Osteoblast (primary cell): ENCODE measurements at places on chromosomes 13 and 19. TPM values are rescaled to one million over a fixed set of nuclear protein-coding genes. Genes with fewer than 3 reads are reported as not detected.

DNA sequence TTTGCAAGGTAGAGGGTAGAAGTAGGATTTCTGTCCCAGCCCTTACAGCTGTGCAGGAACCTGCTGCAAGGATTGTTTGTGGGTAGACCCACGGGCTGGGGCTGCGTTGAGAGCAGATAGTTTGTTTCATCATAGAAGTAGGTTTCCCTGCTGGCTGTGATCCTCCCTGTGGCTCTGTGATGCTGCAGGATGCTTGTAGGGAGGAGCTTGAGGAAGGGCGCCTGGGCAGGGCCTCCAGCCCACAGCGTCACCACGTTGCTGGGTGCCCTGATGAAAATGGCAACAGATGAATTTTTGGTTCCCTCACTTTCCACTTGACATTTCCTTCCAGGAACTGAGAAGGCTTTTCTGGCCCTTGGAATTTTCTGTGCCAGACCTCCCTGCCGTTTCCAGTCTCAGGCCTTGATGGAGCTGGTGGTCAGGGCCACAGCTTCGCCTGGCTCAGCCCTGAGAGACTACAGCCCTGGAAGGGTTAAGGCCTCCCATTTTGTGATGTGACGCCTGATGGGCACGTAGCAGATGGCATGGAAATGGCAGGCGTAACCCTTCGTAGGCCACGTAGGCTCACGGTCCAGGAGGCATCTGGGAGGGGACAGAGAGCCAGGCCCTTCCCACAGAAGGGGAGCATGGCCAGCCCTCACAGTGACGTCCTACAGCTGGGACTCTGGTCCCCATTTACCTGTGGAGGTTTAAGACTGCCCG lies 42.2 kb downstream of the GATAD2A start:
- H3K27ac ChIP-seq = no peak overlapping the region
- H3K36me3 ChIP-seq = no peaks in the 10 kb centered on the region
- no peaks in the 10 kb centered on the region for H3K27me3 ChIP-seq
- DNase-seq = no peak

- H3K27ac ChIP-seq = no peak overlapping the region
- no peak overlapping the region for H3K4me3 ChIP-seq
- no peaks in the 10 kb centered on the region for H3K36me3 ChIP-seq
- peaks cover 15% of the 10 kb centered on the region for H3K27me3 ChIP-seq
- peaks cover 4% of the 10 kb centered on the region for H3K4me1 ChIP-seq
These were observed 165.2 kb downstream of the SHISA2 start for GRCh38 chr13:25886438-25887214.

GRCh38 chr19:46603195-46603637 lies 2.1 kb downstream of the CALM3 start:
- H3K4me3 ChIP-seq = peak overlapping the region; percentile 99
- H3K4me1 ChIP-seq = peaks cover 24% of the 10 kb centered on the region
- no peaks in the 10 kb centered on the region for H3K27me3 ChIP-seq
- H3K36me3 ChIP-seq = peaks cover 28% of the 10 kb centered on the region

- H3K4me1 ChIP-seq = no peaks in the 10 kb centered on the region
- no peaks in the 10 kb centered on the region for H3K27me3 ChIP-seq
- H3K4me3 ChIP-seq = no peak overlapping the region
These were observed 964.8 kb downstream of the PCDH9 start for GRCh38 chr13:66265371-66265770.

DNA sequence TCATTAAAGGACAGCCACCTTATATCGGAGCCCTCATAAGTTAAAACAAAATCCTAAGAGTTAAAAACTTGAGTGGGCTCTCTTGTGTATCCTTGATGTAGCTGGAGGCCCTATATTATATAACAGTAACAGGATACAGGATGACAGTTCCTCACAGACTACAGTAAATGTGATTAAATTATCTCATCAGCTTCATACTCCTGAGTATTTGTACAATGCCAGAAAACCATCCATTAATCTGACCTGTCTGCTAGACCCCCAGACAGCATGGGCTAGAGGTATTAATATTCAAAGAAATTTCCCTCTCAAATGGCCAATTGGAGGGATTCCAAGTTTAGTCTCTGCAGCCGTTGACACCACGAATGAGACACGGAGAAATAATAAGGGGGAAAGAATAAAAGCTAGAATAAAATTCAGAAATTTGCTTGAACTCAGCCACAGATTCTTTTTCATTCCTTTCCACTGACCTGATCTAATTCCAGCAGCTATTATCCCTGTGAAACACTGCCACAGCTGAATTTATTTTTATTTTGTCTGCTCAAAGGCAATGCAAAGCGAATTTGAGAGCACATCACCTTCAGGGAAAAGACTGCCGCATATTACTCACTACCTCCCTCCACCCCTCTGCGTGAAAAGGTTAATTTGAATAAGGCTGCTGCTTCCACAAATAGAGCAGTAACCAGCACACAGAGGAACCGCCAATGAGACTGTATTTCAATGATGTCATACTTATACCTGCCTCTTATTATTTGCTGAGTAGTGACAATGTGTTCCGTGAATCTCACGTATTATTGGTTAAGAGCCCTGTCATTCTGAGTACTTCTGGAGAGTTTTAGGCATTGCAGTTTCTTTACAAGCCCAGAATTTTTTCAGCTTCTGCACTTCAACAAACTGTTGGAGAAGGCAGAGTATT lies 155.9 kb upstream of the KLF12 start:
- DNase-seq = peak; percentile 68
- peak overlapping the region; percentile 31 for H3K27ac ChIP-seq
- H3K36me3 ChIP-seq = no peaks in the 10 kb centered on the region
- H3K4me3 ChIP-seq = peak overlapping the region; percentile 30
- peaks cover 29% of the 10 kb centered on the region for H3K4me1 ChIP-seq
- H3K27me3 ChIP-seq = no peaks in the 10 kb centered on the region

- peak; percentile 92 for DNase-seq
- H3K4me3 ChIP-seq = peak overlapping the region; percentile 10
- H3K4me1 ChIP-seq = no peaks in the 10 kb centered on the region
- no peak overlapping the region for H3K27ac ChIP-seq
- H3K36me3 ChIP-seq = no peaks in the 10 kb centered on the region
These were observed 14.5 kb downstream of the PPFIA3 start for GRCh38 chr19:49133621-49134454.

DNA sequence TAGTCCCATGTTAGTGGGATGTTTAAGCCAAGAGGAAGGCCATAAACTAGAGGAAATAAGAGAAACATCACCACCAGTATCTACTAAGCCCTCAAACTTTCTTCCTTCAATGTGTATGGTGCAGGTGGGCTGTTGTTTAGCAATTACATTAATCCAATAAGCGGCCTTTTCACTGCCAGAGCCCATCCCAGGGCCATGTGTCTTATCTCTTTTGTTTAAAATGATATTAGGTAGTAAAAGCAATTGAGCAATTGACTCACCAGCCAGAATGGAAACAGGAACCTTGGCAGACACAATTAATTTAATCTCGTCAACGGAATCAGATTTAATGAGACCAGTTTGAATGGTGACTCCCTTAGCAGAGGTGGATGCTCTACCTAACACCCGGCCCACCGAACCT lies 1503.5 kb downstream of the UQCRFS1 start:
- no peaks in the 10 kb centered on the region for H3K27me3 ChIP-seq
- H3K4me1 ChIP-seq = no peaks in the 10 kb centered on the region
- no peak overlapping the region for H3K4me3 ChIP-seq
- H3K36me3 ChIP-seq = no peaks in the 10 kb centered on the region
- DNase-seq = no peak

- H3K27me3 ChIP-seq = no peaks in the 10 kb centered on the region
- H3K4me1 ChIP-seq = peaks cover 24% of the 10 kb centered on the region
- H3K36me3 ChIP-seq = no peaks in the 10 kb centered on the region
- peak; percentile 97 for DNase-seq
- H3K4me3 ChIP-seq = no peak overlapping the region
These were observed 198.4 kb downstream of the COL4A1 start for GRCh38 chr13:110108348-110109139.

GRCh38 chr13:99040536-99041131 lies 62.8 kb upstream of the DOCK9 start:
- H3K36me3 ChIP-seq = no peaks in the 10 kb centered on the region
- no peak overlapping the region for H3K4me3 ChIP-seq
- no peaks in the 10 kb centered on the region for H3K27me3 ChIP-seq
- DNase-seq = no peak

DNA sequence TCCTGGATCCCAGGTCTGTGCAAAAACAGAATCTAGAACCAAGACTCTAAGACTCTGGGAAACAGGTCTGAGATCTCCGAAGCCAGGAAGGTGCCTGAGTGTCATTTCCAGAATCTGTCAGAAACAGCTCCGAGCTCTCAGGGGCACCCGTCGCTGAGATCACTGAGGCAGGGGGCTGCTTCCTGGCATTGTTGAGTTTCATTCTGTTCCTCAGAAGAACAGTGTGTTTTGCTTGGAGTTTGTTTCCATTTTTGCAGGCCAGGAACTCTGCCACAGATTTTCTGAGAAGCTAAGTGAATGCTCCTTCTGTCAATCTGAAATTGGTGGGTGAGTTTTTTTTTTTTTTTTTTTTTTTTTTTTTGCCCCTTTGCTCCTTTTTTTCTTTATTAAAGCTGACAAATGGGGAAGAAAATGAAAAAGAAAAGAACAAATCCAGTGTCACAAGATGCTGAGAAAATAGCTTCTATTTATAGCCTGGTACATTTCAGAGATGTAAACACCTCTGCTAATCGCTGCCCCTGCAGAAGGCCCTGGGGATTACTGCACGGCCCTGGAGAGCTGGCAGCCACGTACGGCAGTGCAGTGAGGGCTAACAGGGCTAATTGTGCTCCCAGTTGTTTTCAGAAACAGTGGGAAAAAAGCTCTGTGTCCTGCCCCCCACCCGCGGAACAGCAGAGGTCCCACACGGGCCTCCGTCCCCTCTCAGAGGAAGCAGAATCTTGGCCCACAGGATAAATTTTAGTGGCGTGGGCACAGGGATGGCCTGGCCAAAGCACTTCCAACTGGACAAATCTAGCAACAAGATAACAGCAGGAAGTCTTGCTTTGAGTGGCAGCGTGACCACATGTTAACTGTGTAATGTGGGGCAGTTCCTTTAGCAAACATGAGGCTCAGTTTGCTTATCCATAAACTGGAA lies 237.6 kb upstream of the IRS2 start:
- peaks cover 5% of the 10 kb centered on the region for H3K4me1 ChIP-seq
- H3K27me3 ChIP-seq = no peaks in the 10 kb centered on the region
- no peak overlapping the region for H3K27ac ChIP-seq
- no peaks in the 10 kb centered on the region for H3K36me3 ChIP-seq
- peak overlapping the region; percentile 25 for H3K4me3 ChIP-seq

DNA sequence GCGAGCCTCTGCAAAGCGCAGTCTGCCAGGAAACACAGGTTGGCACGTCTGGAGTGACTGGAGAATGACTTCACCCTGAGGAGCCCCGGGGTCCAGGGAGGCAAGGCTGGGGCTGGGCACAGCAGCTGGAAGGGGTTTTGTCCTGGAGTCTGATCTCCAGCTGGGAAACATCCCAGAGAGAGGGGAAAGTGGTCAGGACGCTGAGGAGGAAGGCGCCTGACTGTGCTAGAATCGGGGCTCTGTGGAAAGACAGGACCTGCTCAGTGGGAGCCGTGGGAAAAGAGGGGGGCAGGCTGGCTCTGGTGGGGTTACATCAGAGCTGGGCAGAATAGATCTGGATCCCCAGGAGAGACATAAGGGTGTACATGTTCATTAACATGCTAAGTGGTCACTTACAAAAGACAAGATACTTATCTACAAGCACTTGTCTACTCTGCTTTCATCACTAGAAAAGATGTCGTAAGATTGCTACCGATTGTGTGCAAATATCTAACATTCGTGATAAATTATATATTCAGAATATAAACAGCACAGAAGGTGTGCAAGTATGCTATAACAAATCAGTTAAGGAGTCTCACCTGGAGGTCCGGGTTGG lies 106.6 kb downstream of the COL4A1 start:
- no peak overlapping the region for H3K4me3 ChIP-seq
- H3K27me3 ChIP-seq = no peaks in the 10 kb centered on the region
- no peaks in the 10 kb centered on the region for H3K4me1 ChIP-seq
- no peak overlapping the region for H3K27ac ChIP-seq

DNA sequence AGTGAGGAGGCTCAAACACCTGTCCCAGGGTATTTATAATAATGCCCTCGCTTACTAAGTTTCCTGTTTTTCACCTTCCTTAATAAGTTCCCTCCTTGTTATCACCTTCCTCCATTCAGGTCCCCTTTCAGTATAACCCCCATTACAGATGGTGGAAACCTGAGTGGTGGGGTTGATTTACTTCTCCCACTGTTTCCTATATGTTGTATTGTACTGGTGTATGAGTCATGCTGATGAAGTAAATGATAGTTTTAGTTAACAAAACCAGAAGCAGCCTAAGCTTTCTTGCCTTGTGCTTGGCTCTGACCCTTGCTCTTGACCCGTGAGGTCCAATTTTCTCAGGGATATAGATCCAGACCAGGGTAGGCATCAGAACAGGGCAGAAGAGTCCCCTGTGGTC lies 22.3 kb upstream of the TNFSF11 start:
- H3K36me3 ChIP-seq = no peaks in the 10 kb centered on the region
- H3K4me1 ChIP-seq = peaks cover 27% of the 10 kb centered on the region
- no peaks in the 10 kb centered on the region for H3K27me3 ChIP-seq
- DNase-seq = no peak

- H3K4me1 ChIP-seq = peaks cover 40% of the 10 kb centered on the region
- no peaks in the 10 kb centered on the region for H3K36me3 ChIP-seq
- peak; percentile 53 for DNase-seq
- peak overlapping the region; percentile 99 for H3K4me3 ChIP-seq
These were observed 983 bp downstream of the ITM2B start for GRCh38 chr13:48233889-48234488.

- H3K36me3 ChIP-seq = no peaks in the 10 kb centered on the region
- H3K4me1 ChIP-seq = peaks cover 3% of the 10 kb centered on the region
- H3K4me3 ChIP-seq = peak overlapping the region; percentile 63
- DNase-seq = peak; percentile 98
- H3K27ac ChIP-seq = no peak overlapping the region
These were observed 11.8 kb downstream of the LRRC4B start for GRCh38 chr19:50556282-50557008.

The SF3A2 gene
- 27.1 and 27.9 TPM in 2 replicates for total RNA-seq

The FXYD7 gene
- total RNA-seq = not detected in 2 replicates

The MISP gene
- total RNA-seq = 0.36 and 0.59 TPM in 2 replicates

The PINLYP gene
- 0.72 and 2.9 TPM in 2 replicates for total RNA-seq

The APLP1 gene
- total RNA-seq = 2.1 and 3.6 TPM in 2 replicates

The KCNJ14 gene
- total RNA-seq = 0.59 and 0.72 TPM in 2 replicates

The LMO7 gene
- total RNA-seq = 465 and 536 TPM in 2 replicates

The TMC4 gene
- 0.29 and 0.72 TPM in 2 replicates for total RNA-seq

The CD79A gene
- 0.36 TPM in 1 of 2 replicates, not detected in the other for total RNA-seq

The C13orf42 gene
- not detected in 2 replicates for total RNA-seq

The ZNF69 gene
- total RNA-seq = 14.1 and 14.8 TPM in 2 replicates

The BORA gene
- total RNA-seq = 3.8 and 4.3 TPM in 2 replicates

The IFT88 gene
- 20.3 and 20.9 TPM in 2 replicates for total RNA-seq

The PDX1 gene
- not detected in 2 replicates for total RNA-seq

The CACNG7 gene
- total RNA-seq = not detected in 2 replicates

The KCNN1 gene
- under 0.01 TPM in 1 of 2 replicates, not detected in the other for total RNA-seq

The FOSB gene
- total RNA-seq = 3.3 and 3.8 TPM in 2 replicates

The OR10H1 gene
- total RNA-seq = not detected in 2 replicates
